ENCODE measurements at places on chromosomes 1 and 21. TPM values are rescaled to one million over a fixed set of nuclear protein-coding genes. Genes with fewer than 3 reads are reported as not detected.
A peak's percentile ranks its signal among the peaks of the same experiment; 100 is the strongest.

Gene LIPI
- not detected for total RNA-seq

Gene ZNF362
- total RNA-seq = 70.0 TPM

- H3K36me3 ChIP-seq = no peaks in the 10 kb centered on the region
- DNase-seq = no peak
- H3K4me1 ChIP-seq = peaks cover 25% of the 10 kb centered on the region
- H3K27ac ChIP-seq = no peak overlapping the region
- H3K4me3 ChIP-seq = no peak overlapping the region
Observed at GRCh38 chr1:212186427-212187207, 98.6 kb upstream of the PPP2R5A start.

Gene SFN
- total RNA-seq = 0.54 TPM

DNA sequence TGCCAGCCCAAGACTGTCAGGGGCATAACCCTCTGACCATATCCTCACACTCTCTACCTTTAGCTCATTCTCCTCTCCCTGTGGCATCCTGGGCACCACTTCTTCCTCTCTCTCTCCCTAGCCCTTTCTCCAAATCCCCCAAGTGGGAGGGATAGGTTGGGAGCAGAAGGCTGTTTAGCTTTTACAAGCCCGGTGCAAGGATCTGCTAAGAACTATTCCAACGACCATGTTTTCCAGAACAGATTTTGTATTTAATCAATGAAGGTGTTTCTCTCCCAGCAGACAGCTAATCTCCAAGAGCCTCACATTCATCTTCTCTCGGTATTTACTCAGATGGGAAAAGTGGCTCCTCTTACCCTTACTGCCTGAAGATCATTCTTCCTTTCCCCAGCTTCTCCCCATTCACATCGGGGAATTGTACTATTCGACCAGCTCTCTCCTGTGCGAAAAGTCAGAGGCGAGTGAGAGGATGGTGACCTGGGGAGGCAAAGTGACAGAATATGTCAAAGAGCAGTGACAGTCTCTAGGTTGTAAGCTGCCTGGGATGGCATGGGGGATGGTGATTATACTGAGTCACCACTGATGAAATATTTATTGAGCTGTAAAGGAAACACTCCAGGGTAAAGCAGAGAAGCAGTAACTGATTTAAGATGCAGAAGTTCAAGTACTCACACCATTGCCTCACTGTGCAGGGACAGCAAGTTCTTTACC is 47.0 kb upstream of the RBM15 start:
- DNase-seq = no peak
- peaks cover 2% of the 10 kb centered on the region for H3K27me3 ChIP-seq
- H3K36me3 ChIP-seq = no peaks in the 10 kb centered on the region
- H3K27ac ChIP-seq = no peak overlapping the region

- H3K4me3 ChIP-seq = no peak overlapping the region
- DNase-seq = peak; percentile 27
- H3K36me3 ChIP-seq = peaks cover 3% of the 10 kb centered on the region
- peak overlapping the region; percentile 92 for H3K27ac ChIP-seq
- peaks cover 13% of the 10 kb centered on the region for H3K27me3 ChIP-seq
- H3K4me1 ChIP-seq = peaks cover 16% of the 10 kb centered on the region
Observed at GRCh38 chr1:224623743-224624333, 7.7 kb downstream of the CNIH3 start.

DNA sequence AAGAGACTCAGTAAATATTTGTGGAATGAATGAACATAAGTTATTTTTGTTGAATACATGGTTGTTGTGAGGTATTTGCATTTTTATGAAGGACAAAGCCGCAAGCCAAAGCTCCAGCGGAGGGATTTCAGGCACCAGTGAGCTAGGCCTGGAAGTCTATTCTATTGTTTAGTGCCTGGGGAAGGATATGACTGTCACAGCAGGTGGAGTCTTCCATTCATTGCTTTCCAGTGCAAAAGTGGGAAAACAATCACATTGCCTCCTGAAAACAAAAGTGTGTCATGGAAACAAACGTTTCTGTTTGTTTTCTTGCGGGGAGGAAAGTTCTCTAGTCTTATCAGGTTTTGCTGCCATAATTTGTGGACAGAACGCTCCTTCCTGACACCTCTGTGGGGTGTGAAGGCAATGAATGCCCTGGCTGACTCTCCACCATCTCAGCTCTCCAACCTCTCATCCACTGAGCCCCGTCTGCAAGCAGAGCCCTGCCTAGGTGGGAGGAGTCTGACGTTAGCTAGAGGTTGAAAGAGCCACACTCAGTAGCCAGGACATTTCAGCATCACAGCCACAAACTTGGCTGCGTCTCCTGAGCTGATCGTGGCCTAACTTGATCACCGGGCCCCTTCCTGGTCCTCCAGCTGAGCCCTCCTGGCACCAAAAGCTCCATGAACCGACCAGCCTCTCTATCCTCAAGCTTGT is 739.1 kb downstream of the MATN1 start:
- DNase-seq = no peak
- peaks cover 1% of the 10 kb centered on the region for H3K27me3 ChIP-seq
- H3K36me3 ChIP-seq = no peaks in the 10 kb centered on the region
- H3K27ac ChIP-seq = peak overlapping the region; percentile 86
- peaks cover 15% of the 10 kb centered on the region for H3K4me1 ChIP-seq
- no peak overlapping the region for H3K4me3 ChIP-seq

Gene KCNA2
- 0.23 TPM for total RNA-seq

Gene DMRTA2
- total RNA-seq = not detected

Gene KCNK1
- total RNA-seq = 5.6 TPM

Gene SCAMP3
- 54.9 TPM for total RNA-seq

- no peak overlapping the region for H3K27ac ChIP-seq
- no peak overlapping the region for H3K4me3 ChIP-seq
- H3K4me1 ChIP-seq = peaks cover 7% of the 10 kb centered on the region
- peaks cover 22% of the 10 kb centered on the region for H3K36me3 ChIP-seq
- H3K27me3 ChIP-seq = peaks cover 2% of the 10 kb centered on the region
Observed at GRCh38 chr1:43705334-43705733, 2.0 kb upstream of the ST3GAL3 start.

DNA sequence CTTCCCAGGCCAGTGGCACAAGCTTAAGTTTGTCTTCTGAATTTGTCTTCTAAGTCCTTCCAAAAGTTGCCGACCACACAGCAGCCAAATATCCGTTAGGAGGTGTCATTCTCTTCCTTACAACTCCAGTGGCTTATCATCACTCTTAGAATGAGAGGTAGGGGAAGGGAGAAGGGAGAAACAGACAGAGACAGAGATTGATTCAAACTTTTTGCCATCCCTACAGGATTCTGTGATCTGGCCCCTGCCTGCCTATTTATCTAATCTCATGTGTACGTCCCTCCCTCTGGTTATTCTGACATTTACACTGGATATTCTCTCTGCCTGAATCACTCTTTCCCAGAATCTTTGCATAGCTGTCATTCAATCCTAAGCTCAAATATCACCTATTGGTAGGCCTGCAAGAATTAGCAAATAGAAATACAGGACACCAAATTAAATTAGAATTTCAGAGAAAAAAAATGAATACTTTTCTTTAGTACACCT is 488 bp upstream of the GNL2 start:
- peaks cover 15% of the 10 kb centered on the region for H3K4me1 ChIP-seq
- peak overlapping the region; percentile 99 for H3K27ac ChIP-seq
- H3K36me3 ChIP-seq = peaks cover 5% of the 10 kb centered on the region
- DNase-seq = no peak
- H3K27me3 ChIP-seq = peaks cover 6% of the 10 kb centered on the region

Gene FNBP1L
- total RNA-seq = 107 TPM

GRCh38 chr1:29471487-29472313 is 235.4 kb downstream of the PTPRU start:
- peaks cover 4% of the 10 kb centered on the region for H3K27me3 ChIP-seq
- H3K4me3 ChIP-seq = no peak overlapping the region
- no peak overlapping the region for H3K27ac ChIP-seq
- DNase-seq = no peak
- no peaks in the 10 kb centered on the region for H3K36me3 ChIP-seq

Measured in endothelial cell (in vitro differentiated cells).